ENCODE measurements at places on chromosomes 7 and 10.

DNA sequence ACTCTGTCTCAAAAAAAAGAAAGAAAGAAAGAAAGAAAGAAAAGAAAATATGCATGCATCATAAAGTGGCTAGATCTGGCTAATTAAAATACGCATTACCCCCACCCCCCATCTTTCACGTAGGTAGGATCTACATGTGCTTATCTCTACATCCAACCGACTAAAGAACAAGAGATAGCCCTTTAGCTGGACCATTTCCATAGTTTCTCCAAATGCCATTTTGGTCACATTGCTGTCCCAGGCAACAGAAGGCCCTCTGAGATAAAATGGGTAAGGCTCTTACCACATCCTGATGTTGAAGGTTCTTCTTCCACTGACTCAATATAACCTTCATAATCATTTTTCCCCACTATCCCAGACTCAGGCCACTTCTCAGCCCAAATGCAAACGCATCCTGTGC lies 31.5 kb downstream of the PIK3AP1 start:
- DNase-seq: no peak

GRCh38 chr10:127332631-127333030 lies 136.2 kb upstream of the INSYN2A start:
- DNase-seq: no peak

GRCh38 chr10:119817991-119818888 lies 54.4 kb downstream of the MCMBP start:
- no peak for DNase-seq

GRCh38 chr10:79394664-79395063 lies 47.4 kb downstream of the PPIF start:
- no peak for DNase-seq

DNA sequence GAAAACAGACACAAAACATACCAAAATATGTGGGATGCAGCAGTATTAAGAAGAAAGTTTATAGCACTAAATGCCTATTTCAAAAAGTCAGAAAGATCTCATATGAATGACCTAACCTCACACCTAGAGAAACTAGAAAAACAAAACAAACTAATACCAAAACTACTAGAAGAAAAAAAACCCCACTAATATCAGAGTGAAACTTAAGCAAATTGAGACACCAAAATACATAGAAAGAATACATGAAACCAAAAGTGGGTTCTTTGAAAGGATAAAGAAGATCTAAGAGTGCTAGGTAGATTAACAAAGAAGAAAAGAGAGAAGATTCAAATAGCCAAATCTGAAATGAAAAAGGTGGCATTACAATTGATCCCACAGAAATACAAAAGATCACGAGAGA lies 494.1 kb downstream of the SH2D4B start:
- no peak for DNase-seq

- DNase-seq: no peak
Observed at GRCh38 chr7:34108165-34108564, 202.8 kb downstream of the BMPER start.

GRCh38 chr10:7610651-7611389 lies 55.9 kb downstream of the ITIH5 start:
- DNase-seq: no peak

DNA sequence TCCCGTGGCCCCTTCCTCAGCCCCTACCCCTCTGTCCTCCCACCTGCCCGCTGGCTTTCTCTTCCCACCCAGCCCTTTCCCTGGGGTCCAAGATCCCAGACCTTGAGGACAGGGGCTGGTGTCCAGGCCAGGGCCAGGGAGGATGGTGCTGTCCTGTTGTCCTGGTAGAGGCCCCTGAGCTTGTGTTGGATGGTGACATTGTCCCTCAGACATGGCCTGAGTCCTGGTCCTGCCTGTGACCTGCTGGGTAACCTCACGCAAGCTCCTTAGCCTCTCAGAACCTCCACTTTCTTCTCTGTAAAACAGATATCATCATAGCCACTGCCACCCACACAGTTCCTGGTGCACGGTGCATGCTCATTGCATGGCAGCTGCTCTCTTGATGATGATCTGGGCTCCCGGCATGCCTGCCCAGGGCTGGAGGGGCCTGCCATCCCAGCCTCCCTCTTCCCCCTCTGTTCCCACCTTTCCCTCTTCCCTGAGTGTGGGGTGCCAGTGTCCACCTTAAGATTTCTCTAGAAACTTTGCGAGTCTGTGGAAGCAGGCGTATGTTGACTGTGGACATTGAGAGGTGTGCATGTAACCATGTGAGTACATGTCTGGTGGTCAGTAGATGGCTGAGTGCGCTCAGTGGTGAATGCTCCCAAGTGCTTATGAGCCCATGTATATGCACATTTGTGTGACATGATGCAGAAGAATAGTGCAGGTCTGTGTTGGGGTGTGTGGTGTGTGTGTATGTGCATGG lies 60.4 kb downstream of the NEURL1 start:
- no peak for DNase-seq

- DNase-seq: no peak
Observed at GRCh38 chr10:70540089-70540788, 61.7 kb downstream of the PALD1 start.

GRCh38 chr7:29896685-29897411 lies 90.5 kb downstream of the WIPF3 start:
- DNase-seq: no peak

GRCh38 chr7:104497379-104497967 lies 169.1 kb downstream of the LHFPL3 start:
- no peak for DNase-seq

DNA sequence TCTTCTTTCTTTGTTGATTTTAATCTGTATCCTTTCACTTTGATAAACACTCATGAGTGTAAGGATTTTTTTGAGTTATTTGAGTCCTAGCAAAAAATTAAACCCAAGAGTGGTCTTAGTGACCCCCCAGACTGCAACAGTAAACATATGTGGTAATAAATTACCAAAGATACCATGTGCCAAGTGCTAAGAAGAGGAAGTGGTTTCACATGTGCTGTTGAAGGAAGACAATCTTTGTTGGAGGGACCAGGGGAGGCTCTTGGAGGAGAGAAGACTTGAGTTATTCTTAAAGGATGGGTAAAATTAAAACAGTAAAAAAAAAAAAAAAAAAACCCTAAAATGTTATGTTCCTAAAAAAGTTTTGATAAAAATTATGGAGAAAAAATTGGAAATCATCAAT lies 150.2 kb downstream of the SEC23IP start:
- DNase-seq: no peak

- DNase-seq: no peak
Observed at GRCh38 chr7:152969335-152969734, 209.8 kb downstream of the ACTR3B start.

- DNase-seq: no peak
Observed at GRCh38 chr10:96719200-96719599, 1.1 kb downstream of the PIK3AP1 start.

- no peak for DNase-seq
Observed at GRCh38 chr10:99329554-99330346, 594 bp downstream of the CNNM1 start.

- DNase-seq: no peak
Observed at GRCh38 chr7:2309889-2310331, 4.3 kb downstream of the SNX8 start.

GRCh38 chr7:158587162-158588084 lies at the start of gene PTPRN2:
PTPRN2 (minus strand) TSS chr7:158587823.
- DNase-seq: peak; percentile 43
